Activated B cell treated with CpG ODN at 0.5 μM for 24 hours (primary cell): ENCODE measurements at places on chromosomes 7 and 10. TPM values are rescaled to one million over a fixed set of nuclear protein-coding genes. Genes with fewer than 3 reads are reported as not detected.

DNA sequence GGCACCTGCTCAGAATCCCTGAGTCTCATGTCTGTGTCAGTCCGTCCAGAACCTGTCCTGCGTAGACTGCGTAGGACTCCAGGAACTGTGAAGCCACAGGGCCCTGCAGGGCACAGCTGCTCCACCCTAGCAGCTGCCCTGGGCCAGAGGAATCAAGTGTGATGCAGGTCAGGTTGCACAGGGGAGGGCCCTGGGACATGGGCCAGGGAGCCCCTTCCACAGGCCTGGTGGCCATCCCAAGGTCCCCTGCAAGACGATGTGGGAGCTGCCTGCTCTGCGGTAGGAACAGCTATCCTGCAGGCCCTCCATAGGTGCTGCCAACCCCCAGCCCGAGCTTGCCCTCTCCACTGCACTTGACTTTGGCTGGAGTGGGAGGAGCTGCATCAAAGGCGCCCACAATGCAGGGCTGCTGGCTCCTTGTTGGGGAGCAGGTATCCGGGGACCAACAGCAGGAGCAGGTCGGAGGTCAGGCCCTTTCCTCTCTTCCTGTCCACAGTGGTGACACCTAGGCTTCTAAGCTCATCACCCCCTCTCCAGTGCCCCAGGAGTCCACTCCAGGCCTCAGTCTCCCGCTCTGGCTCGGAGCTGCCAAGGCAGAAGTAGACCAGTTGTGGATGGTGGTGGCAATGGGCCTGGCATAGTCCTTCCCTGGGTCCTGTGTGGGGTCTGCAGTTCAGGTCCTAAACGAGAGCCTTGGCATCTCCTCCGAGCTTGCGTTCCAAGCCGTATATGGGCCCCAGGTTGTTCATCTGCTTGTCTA, 149.1 kb downstream of the MAPK8 start:
- H3K27me3 ChIP-seq = no peaks in the 10 kb centered on the region
- peaks cover 10% of the 10 kb centered on the region for H3K4me1 ChIP-seq
- H3K27ac ChIP-seq = no peak overlapping the region
- no peaks in the 10 kb centered on the region for H3K36me3 ChIP-seq

DNA sequence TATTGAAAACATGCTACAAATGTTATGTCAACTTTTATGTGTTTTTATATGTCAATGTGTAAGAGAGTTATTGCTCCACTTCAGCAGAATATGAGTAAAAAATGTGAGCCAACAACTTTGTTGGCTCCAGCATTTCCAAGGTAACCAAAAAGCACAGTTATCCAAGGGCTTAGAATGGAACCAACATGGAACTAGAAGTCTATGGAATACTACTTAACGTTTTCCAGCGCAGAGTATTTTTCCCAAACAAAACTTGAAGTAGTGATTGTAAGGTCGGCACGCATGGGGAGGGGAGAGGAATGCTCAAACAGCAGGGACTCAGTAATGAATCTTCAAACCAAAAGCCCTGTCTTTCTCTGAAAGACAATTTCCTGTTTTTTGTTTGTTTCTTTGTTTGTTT, 45.0 kb upstream of the TSPAN13 start:
- H3K27ac ChIP-seq = no peak overlapping the region
- H3K27me3 ChIP-seq = no peaks in the 10 kb centered on the region
- H3K36me3 ChIP-seq = peaks cover 36% of the 10 kb centered on the region
- peaks cover 10% of the 10 kb centered on the region for H3K4me1 ChIP-seq
- DNase-seq = no peak

GHRHR gene
- total RNA-seq = not detected in 2 replicates

GPR26 gene
- not detected in 2 replicates for total RNA-seq
